ENCODE measurements at places on chromosomes 5 and 9.
A peak's percentile ranks its signal among the peaks of the same experiment; 100 is the strongest.

DNA sequence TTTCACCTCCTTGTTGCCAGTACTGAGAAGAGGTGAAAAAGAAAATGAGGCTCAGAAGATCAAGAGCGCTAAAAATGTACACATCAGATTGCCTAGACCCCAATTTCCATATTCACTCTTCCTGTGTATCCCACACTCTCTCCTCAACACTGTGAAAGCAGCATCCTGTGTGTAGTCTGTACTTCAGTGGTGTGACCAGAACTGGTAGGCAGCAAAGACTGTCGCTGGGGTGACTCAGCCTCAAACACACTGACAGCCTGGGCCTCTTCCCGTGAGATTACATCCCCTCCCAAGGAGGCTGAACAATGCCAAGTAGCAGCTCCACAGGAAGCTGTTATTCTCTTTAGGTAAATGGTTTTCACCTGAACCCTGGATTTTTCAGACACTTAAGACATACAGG, 135.5 kb downstream of the CCDC192 start:
- peak; percentile 11 for DNase-seq

GRCh38 chr9:3509926-3510325, 15.9 kb downstream of the RFX3 start:
- no peak for DNase-seq

DNA sequence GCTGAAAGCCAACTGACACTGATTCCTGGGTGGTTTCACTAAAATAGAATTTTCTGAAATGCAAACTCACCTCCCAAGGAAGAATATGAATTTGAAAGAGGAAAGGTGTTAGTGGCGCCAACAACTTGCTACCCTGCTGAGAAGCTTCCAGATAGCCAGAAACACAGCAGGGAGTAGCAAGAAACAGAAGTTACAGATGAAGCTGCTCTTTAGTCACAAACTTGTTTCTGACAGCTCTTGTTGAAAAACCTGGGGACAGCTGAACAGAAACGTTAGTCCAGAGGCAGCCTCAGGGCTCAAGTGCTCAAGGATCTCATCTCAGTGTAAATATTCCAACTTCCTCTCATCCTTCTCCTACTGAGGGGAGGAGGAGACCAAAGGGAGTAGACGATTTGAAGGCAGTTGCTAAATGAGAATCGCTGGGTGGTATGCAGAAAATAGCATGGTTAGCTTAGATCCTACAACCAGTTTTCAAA, 184.1 kb downstream of the PDE4D start:
- no peak for DNase-seq

- DNase-seq = no peak
Observed at GRCh38 chr5:87074934-87075541, 192.6 kb upstream of the RASA1 start.

- DNase-seq = no peak
Observed at GRCh38 chr5:3049261-3049660, 297.8 kb upstream of the IRX2 start.

GRCh38 chr9:124012368-124013301, 1.1 kb downstream of the LHX2 start:
- DNase-seq = no peak

- no peak for DNase-seq
Observed at GRCh38 chr5:114839360-114839759, 330.3 kb downstream of the TRIM36 start.

DNA sequence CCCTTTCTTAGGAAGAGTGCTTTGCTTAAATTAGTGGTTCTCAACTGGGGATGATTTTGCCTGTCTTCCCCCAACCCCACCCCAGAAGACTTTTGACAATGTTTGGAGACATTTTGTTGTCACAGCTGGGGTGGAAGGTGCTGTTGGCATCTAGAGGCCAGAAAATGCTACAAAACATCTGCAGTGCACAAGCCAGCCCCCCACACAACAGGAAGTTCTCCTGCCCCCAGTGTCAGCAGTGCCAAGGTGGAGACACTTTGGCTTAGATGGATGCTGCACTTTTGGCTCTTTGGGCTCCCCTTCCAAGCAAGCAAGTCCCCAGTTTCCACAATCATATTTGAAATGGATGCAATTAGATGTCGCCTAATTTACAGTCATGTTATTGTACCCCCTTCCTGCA, 2.7 kb downstream of the HEMGN start:
- DNase-seq = no peak

GRCh38 chr5:125176005-125176390, 429.6 kb upstream of the ZNF608 start:
- DNase-seq = no peak

- peak; percentile 33 for DNase-seq
Observed at GRCh38 chr9:36064448-36065037, 27.8 kb downstream of the RECK start.

- DNase-seq = no peak
Observed at GRCh38 chr5:84259283-84260045, 125.2 kb downstream of the EDIL3 start.

GRCh38 chr5:110045158-110045557, 355.4 kb downstream of the MAN2A1 start:
- peak; percentile 46 for DNase-seq

DNA sequence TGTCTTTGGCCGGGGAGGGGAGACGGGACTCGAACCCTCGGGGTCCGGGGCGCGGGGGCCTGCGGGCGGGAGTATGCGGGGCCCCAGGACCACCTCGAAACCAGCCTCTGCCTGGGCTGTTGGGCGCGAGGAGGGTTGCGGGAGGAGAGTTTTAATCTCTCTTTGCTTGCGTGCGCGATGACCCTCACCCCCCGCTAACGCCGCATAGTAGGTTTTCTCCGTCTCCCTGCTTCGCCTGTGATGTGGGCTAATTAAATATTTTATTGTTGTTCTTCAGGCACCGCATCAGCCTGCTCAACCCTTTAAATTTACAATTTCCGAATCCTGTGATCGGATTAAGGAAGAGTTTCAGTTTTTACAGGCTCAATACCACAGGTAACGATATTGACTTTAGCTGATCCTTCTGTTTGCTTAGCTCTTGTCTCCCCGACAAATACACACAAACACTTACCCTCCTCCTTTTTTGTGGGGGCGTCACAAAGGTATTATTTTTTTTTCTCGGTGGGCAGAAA, 1.7 kb downstream of the TLE4 start:
- no peak for DNase-seq

DNA sequence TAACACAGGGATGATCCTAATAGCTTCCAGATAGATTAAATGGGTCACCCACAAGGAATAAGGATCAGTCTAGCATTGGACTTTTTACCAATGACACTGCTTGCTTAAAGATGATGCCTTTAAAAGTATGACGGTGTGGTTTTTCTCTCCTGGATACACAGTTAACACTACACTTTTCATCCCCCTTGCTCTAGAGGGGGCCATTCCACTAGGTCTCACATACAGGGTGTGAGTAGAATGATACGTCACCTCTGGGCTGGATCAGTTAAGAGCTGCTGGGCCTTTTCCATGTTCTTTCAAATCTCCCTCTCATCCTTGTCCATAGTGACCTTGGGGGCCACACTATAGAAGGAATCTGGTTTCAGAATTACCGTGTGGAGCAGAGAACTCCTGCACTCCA, 140.6 kb downstream of the FSTL4 start:
- no peak for DNase-seq

DNA sequence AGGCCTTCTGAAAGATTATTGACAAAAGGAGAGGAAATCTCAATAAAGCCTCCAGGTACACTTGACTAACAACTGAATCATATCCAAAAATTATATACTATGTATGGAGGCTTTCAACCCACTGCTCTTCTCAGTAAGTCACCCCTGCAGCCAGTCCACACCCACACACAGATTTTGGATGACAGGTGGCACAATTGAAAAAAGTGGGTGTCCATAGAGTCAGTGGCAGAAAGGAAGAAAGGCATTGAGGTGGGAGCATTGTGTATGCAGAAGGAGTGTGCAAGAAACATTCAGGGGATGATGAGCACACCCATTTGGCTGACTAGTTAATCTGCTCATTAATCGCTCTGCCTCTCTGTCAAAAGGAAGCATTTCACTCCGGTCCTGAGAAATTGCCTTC, 150.6 kb upstream of the IL12B start:
- no peak for DNase-seq

DNA sequence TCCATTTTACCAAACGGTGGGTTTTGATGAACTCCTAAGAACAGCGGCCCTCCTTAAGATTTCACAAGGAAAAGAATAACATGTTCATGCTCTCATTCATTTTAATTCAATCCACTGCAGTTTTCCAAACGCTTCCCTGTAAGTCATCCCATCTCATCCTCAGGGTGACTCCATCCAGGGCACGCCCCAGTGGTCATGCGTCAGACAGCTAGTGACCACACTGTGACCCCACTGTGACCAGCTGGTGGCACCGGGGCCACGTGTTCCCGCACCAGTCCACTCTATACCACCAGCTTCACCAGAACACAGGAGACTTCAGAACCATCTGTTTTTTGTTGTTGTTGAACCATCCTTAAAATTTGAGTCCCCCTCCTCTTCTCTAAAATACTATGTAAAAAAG, 14.3 kb downstream of the ATPSCKMT start:
- no peak for DNase-seq

DNA sequence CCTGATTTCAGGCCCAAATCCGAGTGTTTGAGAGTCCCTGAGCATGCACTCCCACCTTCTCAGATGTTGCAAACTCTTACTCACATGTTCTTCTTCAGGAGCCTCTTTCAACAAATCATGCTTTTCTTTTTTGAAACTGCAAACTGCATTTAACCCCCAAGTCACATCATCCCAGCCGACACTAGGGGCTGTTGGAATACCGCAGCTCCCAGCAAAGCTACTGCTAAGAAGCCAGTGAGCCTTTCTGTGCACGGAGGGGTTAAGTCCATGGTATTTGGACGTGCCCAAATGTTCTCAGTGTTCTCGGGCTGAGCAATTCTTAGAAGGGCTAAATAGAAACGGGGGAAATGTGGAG, 282.9 kb downstream of the NFIB start:
- DNase-seq = no peak

DNA sequence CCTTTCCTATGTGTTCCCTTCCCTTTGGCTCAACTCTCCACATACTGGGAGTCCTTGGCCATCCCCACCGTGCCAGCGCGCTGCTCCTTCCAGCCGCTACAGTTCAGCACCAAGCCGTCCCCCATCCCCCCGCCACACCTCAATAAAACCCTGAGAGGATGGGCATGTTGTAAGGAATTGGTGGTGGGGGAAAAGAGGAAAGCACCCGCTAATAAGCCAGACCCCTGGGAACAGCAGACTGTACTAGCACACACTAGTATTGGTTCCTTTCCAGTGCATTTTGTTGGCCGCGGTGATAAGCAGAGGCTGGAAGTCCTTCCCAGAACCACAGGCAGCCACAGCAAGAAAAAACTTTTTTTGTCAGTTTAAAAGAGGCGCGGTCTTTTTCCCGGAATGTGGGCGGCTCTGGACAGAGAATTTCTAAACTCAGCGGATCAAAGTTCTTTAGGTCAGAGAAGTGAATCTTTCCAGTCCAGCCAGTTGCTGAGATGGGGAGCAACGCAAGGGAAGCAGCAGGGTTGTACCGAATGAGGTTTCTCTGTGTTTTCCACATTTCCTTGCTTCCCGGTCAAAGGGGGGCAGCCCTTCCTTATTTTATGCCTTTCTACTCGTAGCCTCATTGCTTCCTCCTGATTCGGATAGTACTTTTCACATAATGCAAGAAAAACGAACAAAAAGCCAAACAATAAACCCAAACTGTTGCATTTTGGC, 2.1 kb downstream of the CHSY3 start:
- peak; percentile 41 for DNase-seq

DNA sequence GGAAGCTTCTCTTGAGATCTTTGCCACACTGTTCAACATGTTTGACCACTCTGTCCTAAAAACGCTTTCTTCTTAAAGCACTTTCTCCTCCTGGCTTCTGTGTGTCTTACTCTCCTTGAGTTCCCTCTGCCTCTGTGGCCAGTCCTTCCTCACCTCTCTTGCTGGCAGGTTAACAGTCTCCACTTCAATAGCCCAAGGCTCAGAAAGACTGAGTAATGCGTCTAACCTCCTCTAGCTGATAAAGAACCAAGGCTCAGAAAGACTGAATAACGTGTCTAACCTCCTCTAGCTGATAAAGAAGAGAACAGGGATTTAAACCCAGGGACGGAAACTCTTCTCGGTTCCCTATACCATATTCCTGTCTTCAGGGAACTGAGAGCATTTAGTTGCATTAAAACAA, 205.2 kb downstream of the AOPEP start:
- DNase-seq = no peak

GRCh38 chr5:132065351-132065937, 5.0 kb downstream of the IL3 start:
- peak; percentile 61 for DNase-seq

DNA sequence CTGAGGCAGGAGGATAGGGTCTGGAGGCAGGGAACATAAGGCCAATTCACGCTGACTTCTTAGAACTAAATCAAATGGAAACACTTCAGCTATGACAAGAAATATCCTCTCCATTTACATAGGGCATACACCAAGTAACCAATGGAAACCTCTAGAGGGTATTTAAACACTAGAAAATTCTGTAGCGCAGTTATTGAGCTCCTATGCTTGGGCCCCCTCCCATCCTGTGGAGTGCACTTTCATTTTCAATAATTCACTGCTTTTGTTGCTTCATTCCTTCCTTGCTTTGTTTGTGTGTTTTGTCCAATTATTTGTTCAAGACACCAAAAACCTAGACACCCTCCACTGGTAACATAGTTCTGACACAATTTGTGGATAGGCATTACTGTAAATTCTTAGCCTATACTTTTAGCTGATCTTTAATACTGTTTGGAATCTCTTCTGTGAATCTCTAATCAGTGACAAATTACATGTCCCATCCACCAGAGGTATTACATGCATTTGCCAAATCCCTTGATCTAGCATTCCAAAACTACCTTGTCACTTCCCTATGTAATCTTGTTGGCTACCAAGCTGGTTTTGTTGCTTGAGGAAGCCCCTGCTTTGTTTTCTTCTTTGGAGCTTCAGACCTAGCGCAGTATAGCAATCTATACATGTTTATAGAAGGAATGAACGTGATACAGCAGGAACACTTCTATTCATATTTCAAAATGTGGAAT, 61.6 kb downstream of the ST8SIA4 start:
- no peak for DNase-seq

DNA sequence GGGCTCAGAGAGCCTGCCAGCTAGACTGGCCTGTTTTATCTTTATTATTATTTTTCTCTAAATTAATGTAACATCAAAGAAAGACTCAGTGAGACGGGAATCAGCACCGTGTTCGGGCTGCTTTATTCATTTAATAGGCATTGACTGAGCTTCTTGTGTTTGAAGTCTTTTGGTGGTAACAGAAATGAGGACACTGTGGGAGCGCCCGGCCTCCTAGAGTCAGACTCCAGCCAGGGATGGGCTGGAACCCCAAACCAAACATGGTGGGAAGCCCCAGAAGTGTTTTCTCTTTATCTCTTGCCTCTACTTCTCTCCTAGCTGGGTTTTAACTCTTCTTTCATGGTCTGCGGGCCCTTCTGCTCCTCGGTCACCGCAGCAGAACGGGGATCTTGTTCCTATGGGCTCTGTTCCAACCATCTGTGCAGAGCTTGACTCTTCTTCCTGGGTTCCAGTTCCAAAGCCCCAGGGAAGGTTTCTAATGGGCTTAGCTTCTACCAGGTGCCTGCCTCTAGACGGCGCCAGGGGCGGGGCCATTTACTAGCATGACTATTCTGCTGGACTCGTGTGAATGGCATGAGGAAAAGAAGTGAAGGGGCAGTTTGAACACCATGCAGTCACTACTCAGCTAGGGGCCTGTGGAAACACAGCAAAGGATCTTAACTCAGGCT, 123.8 kb downstream of the FGF18 start:
- no peak for DNase-seq
